AG04450 (cell line): ENCODE measurements at places on chromosomes 11 and 22. TPM values are rescaled to one million over a fixed set of nuclear protein-coding genes. Genes with fewer than 3 reads are reported as not detected.

DNA sequence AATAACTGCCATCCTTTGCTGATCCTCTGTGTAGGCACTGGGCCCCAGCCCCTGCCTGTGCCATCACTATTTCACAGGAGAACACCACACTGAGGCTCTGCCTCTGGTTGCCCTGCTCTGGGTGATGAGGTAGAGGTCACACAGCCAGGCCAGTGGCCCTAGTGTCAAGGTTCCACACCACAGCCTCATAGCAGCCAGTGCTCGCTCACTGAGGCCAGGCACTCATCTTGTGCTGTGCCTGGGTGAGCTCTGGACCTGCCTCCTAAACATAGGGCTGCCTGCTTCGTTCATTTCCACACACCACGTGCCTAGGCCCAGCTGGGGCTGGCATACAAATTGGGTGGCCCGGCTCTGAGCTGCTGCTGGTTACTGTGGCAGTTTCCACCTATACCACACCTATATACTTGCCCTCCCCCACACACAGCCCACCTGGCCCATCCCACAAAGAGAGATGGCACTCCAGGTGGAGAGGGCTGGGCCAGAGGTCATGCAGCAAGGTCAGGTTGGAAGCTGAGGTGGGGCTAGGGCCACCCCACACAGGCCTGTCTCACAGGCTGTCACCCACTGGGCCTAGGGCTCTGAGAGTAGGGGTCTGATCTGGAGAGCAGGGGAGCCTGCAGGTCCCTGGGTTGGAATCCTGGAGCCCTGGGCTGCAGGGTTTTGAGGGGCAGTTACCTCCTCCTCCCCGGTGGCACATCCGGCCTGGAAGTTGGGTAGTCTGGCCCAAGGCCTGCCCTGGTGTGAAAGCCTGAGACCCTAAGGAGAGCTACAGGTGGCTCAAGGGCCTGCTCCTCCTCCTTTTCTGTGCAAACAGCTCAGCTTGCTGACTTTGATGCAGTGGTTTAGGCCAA, 11.2 kb downstream of the KCNQ1OT1 start:
- no peak for DNase-seq

- no peak for DNase-seq
Observed at GRCh38 chr22:20963201-20964052, 3.6 kb upstream of the AIFM3 start.

DNA sequence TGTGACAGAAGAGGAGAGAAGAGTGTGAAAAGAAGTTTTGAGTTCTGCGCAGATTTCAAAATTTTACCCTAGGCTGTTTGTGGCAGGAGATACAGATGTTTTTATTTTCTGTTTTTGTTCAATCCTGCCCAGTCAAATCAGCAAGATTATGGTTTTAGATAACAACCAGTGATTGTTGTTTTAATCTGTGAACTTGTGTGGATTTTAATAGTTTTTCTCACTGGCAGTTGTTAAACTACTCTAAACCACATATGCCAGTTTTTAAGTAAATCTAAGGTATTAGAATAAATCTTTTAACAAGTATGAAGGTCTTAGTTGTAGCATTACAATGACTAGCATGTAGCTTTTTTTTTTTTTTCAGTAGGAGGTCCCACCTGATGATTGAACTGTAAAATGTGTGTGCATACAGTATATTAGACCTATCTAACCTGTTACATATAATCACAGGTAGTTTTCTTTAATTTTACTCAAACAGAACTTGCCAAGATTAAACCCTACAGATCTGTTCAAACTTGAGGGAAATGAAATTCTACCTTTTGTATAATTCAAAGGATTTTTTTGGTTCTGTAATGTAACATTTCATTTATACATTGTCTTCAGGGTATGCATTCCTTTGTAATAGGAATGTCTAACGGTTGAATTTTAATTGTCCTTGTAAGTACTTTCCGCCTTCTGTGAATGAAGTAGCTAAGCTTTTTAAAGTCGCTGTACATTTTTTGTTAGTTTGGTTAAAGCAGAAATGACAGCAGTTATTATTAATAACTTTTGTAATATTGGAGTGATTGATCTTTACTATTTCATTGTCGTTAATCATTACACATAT, 13.3 kb downstream of the ATXN10 start:
- DNase-seq = no peak

DNA sequence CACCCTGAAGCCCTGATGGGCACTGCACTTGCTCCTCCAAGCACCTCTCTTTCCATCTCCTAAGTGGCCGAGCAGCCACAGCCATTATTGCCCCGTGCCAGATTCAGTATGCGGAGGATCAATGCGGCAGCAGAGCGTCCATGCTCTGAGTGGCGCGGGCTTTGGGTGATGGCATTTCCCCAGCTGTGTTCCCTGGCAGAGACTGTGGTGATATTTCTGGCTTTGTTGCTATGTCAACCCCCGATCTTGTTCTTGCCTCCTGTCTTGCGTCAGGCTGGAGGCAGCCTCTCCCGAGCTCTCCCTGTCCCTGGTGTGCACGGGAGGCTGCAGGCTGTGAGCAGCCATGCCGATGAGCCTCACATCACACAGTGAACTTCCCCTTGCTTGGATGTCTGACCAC, 1018.6 kb downstream of the TBC1D22A start:
- no peak for DNase-seq

The C11orf97 gene
- not detected in 2 replicates for polyA plus RNA-seq

The ZNF195 gene
- polyA plus RNA-seq = 11.3 and 14.5 TPM in 2 replicates

DNA sequence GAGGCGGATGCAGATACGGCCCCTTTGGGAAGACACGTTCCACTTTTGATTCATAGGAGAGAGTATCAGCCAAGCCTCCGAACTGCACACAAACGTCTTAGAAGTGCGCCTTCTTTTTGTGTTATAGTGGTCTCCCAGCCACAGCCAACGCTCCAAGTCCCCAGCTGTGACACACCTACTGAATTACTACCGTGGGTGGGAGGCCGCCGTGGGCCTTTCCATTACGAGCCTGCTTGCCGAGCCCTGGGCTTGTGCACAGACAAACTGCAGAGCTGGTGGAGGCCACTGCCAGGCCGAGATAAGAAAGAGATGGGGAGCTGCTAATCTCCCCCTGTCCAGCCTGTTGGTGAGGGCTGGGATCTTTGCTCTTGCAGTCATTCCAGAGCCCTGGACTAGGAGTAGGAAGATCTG, 761 bp downstream of the HMBS start:
- DNase-seq = no peak

The CCDC81 gene
- polyA plus RNA-seq = 1.7 and 2.3 TPM in 2 replicates

GRCh38 chr22:30861688-30862552, 106.7 kb downstream of the MORC2 start:
- DNase-seq = no peak

DNA sequence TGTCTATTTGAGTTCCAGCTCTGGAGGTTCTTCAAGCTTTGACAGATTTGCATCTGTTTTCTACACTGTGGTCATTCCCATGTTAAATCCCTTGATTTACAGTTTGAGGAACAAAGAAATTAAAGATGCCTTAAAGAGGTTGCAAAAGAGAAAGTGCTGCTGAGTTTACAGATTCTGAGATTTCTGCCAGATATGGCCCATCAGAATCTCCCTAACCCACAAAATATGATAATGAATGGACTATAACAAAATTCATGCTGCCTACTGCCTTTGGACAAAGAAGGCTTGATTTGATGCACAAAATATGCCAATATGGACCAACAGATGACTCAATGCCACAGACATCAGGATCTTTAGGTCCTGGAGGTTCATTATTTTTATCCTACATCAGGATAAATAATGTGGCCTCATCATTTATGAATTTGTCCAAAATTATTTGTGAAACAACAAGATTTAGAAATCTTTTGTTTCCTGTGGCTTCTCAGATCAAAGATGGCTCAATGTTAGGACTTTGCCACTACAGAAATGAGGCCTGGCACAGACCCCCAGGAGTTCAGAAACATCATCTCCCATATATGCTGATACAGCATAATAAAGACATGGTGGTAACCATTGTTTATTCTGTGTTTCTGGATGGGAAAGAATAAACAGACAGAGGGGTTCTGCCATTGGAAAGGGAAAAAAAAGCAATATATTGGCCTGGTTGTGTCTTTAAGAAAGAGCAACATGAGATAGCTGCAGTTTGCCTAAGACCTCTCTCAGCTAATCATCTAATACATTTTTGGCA, 6.7 kb downstream of the OR5AN1 start:
- no peak for DNase-seq
